PC-3 (cell line): ENCODE measurements at places on chromosomes 16 and 17. TPM values are rescaled to one million over a fixed set of nuclear protein-coding genes. Genes with fewer than 3 reads are reported as not detected.

DNA sequence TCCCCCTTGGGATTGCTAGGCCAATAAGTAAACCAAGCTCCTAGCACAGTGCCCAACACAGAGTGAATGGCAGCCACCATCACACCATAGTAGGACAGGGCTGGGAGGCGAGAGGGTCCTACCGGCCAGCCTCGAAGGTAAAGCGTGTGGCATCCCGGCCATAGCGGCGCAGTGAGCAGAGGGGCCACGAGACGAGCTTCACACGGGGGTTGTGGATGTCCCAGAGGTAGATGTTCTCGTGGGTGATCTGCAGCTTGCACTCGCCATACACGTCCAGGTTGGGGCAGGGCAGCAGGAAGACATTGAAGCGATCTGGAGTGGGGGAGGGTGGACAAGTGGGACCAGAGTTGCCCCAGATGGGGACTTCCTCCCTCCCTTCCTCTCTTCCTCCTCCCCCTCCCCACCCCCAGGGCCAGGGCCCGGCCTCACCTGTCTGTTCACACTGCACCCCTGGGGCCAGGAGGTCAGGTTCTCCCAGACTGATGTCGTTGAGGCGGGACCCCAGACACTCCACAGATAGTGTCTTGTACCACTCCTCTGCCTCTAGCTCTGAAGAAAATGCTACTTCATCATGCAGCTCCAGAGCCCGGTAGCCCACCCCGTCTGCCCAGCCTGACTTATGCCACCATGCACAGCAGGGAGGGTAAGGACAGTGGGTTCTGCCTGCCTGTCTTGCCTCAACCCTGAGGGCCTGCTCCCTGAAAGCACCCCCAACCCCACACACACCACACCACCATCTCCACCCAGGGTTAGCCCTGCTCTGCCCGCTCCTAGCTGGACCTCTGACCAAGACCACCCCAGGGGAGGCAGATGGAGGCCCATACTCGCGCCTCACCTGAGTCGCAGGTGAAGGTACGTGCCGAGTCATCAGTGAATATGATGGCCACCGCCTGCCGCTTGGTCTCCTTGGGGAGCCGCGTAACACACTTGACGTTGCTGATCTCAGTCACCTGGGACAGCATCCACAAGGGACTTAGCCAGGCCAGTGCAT, 11.3 kb downstream of the DOK4 start:
- DNase-seq = no peak

DNA sequence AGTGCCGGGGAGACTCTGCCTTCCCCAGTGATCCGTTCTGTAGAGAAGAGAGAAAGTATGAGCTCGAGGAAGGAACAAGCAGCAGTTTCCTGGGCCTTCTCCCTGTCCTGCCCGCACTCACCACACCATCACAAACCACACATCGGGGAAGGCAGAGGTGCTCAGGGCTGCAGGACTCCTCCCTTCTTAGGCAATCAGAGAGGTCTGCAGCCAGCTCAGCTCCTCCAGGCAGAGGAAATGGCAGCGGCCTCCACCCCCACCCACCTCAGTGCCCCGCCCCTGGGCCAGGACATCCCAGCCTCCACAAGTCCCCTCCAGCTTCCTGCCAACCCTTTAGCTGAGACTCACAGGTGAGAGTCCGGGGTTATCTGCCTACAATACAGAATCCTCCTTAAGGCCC, 2.0 kb downstream of the ZNF319 start:
- DNase-seq = peak; percentile 45

GRCh38 chr17:81119223-81120148, 45.8 kb upstream of the PVALEF start:
- peak; percentile 98 for DNase-seq

DNA sequence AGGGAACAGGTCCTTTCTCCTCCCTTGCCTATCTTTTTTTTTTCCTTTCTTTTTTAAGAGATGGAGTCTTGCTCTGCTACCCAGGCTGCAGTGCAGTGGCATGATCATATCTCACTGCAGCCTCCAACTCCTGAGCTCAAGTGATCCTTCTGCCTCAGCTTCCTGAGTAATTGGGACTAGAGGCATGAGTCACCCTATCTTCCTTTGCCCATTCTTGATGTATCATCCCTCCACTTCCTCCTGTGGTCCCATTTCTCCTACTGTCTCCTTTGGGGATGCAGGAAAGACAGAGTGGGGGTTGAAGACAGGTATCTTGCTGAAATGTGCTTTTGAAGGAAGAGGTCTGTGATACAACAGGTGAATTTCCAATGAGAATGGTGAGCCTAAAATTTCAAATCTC, 5.5 kb downstream of the MYO19 start:
- peak; percentile 65 for DNase-seq

Gene ERAL1
- total RNA-seq = 25.8 and 30.5 TPM in 2 replicates

Gene KRTAP9-1
- total RNA-seq = not detected in 2 replicates
